ENCODE measurements at places on chromosomes 5 and 9.

GRCh38 chr5:172678902-172679301 is 37.8 kb downstream of the NEURL1B start:
- DNase-seq = no peak

DNA sequence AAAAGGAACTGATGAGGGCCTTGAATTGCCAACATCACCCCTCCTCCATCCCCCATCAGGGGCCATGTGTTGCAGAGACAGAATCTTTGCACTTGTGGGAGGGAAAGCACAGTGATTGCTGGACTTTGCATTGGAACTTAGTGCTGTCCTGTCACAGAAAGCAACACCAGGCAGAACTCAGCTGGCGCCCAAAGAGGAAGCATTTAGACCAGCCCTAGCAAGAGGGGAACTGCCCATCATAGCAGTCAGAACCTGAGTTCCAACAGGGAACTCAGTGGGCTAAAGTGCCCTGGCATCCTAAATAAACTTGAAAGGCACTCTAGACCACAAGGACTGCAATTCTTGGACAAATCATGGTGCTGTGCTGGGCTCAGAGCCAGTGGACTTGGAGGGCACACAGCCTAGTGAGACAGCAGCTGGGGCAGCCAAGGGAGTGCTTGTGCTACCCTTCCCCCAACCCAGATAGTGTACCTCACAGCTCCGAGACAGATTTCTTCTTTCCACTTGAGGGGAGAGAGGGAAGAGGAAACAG is 128.1 kb downstream of the ACTL7B start:
- DNase-seq = no peak

DNA sequence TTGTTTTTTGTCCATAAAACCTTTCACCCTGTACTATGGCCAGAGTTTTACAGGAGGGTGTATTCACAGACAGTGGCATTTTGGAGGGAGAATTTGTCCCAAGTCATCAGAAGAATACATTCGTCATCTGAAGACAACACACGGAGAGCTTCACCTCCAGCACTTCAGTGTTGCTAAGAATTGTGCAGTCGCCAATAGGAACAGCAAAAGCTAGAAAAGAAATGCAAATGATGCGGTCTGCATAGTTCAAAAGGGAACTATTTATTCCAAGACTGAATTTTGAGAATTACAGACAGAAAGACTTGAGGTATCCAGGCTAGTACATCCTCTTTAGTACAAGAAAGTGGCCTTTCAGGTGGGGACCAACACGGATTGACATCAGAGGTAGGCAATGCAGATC is 399.2 kb upstream of the KIF2A start:
- DNase-seq = no peak

DNA sequence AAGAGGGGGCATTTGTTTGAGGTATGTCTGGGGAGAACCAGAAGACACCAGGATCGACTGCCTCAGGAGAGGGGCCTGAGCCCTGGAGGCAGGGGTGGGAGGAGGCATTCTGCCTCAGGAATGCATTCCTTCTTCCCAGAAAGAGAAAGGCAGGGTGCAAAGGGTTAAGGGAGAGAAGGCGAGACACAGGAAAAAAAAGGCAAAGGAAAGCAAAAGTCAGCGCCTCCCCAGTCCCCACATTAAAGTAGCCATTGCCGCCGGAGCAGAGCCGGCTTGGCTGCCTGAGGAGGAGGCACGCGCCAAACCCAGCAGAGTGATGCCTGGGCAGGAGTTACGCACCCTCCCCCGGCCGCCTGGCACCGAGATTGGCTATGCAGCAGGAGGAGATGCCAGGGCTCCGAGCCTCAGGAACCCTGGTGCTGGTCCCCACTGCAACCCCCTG is 123.8 kb upstream of the PHYKPL start:
- no peak for DNase-seq

DNA sequence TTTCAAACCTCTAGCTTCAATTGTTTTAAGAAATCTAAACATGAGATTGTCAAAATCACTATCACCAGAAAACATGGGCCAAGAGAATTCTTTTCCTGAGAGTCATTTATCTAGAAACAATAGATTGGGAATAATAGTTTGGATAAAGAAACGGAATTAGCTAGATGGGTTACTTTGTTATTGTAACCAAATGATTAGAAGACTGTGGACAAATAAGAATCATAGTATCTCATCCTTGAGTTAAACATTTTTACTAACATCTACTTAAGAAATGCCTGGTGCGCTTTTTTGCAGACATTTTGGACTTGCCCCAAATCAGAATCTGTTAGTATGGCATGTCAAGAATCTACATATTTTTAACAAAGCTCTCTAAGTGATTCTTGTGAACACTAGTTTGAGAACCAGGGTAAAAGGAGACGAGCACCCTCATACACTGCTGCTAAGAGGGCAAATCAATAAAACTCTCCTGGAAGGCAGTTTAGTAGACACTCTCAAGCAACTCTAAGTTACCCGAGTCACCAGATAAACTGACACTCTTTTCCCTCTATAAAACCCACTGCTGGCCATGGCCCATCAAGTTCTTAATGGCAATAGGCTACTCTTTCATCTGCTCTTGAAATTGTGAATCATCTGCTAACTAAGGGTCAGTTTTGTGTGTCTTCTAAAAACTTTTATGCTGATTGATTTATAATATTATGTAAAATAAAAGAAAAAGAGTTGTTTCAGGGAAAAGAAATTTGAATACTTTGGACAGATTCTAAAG is 39.1 kb downstream of the TPD52L3 start:
- no peak for DNase-seq

- no peak for DNase-seq
Observed at GRCh38 chr9:13165956-13166355, 113.5 kb downstream of the MPDZ start.

- DNase-seq = no peak
Observed at GRCh38 chr5:147902609-147903115, 3.7 kb downstream of the C5orf46 start.

- no peak for DNase-seq
Observed at GRCh38 chr5:180201051-180201987, 7.7 kb downstream of the RASGEF1C start.

- DNase-seq = no peak
Observed at GRCh38 chr5:79189439-79190234, 46.3 kb upstream of the JMY start.

- DNase-seq = no peak
Observed at GRCh38 chr5:136781464-136781863, 416.1 kb upstream of the TRPC7 start.

- no peak for DNase-seq
Observed at GRCh38 chr9:9614607-9615006, 998.2 kb downstream of the PTPRD start.

GRCh38 chr9:131950487-131950886 is 129.2 kb downstream of the MED27 start:
- DNase-seq = no peak

- DNase-seq = no peak
Observed at GRCh38 chr5:38615042-38615441, 58.6 kb upstream of the LIFR start.

DNA sequence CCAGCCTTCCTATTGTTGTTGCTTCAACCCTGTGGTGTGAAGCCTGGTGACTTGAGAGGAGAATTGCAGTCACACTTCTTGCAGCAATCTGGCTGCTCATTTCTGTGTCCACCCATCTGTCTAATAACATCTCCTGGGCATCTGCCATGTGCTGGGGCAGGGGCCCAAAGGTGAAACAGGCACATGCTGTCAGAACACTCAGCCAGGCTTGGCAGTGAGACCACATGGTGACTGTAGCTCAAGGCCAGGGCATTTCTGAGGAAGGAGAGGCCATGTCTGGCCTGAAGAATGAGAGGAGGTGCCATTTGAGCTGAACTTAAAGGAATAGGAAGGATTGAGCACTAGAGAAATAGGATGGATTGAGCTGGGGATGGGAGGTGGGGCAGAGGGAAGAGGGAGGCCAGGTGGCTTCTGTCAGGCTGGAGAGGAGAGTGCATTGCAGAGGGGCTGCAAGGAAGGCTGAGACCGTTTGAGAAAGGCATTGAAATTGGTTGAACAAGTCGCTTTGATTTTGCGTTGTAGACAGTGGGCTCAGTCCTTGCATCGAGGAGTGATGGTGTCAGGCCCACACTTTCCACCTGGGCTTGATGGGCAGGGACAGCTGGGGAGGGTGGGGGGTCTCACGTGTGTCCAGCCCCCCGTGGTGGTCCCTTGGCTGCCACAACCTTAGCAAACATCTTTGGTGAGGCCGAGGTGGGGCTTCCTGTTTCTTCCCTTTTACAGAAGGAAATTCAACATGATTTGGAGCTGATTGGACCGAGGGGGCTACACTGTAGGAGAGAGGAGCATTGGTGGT is 222.4 kb downstream of the CACNA1B start:
- no peak for DNase-seq

GRCh38 chr5:133741818-133742355 is 129.5 kb upstream of the FSTL4 start:
- no peak for DNase-seq

GRCh38 chr9:76571288-76571687 is 112.3 kb downstream of the GCNT1 start:
- DNase-seq = no peak

GRCh38 chr5:169013208-169013728 is 287.7 kb downstream of the SLIT3 start:
- DNase-seq = no peak

DNA sequence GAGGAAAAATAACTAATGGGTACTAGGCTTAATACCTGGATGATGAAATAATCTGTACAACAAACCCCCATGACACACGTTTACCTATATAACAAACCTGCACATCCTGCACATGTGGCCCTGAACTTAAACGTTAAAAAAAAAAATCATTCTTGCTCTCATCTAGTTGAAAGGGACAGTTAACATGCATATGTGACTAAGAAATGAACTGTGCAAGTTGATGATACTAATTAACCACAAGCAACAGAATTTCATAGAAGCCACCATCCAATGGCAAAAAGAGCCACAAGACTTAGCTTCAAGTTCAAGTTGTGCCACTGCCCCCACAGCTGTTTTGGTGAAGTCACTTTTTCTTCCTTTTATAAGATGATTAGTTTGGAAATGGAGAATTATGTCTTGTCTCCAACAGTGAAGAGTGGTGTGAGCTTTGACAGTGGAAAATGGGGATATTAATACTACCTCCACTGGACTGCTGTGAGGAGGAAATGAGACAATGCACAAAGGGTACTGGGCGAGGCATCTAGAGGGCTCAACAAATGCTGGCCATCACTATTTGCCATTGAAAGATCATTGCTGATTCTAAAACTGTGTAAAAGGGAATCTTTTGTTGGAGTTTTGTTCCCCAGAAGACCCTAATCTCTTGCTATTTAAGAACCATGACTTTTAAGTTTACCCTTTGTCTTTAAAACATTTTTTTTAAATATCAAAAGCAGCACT is 202.1 kb downstream of the EBF1 start:
- no peak for DNase-seq

GRCh38 chr9:1042466-1042865 is 7.7 kb upstream of the DMRT2 start:
- DNase-seq = no peak

DNA sequence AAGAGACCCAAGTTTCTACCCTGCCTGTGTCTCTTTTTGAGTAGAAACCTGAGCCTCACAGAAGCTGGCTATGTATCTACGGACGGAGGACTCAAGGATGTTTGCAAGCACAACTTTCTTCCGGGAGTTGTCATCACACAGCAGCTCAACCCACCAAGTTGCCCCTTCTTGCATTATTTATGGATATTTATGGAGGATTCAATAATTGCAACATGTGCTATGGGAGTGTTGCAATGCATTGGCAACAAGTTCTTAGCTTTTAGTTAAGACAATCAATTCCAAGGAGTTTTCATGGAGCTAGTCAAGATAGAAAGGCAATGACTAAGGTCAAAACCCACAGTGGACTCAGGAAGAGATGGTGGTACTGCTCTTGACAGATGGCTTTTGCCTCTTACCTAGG is 336.9 kb downstream of the ENC1 start:
- DNase-seq = no peak

- no peak for DNase-seq
Observed at GRCh38 chr5:179612577-179613459, 10.7 kb downstream of the HNRNPH1 start.

Measured in kidney glomerular epithelial cell (primary cell).